ENCODE measurements at places on chromosomes 5 and 9.

DNA sequence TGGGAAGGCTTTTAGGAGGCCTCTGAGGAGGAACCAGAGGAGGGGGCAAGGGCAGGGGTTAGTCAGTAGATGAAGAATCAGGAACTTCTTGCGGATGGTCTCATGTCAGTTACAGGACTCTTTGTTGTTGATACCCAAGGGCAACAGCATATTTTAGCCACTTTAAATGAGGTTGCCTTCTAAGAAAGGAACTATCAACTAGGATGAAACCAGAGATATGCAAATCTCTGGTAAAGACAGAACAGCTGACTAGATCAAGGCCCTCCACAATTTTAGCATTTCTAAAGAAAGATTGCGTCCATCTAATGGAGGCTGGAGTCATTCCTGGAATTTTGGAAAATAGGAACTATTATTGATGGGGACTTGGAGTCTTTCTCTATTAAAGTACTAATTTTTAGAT, 57.7 kb upstream of the KLF4 start:
- DNase-seq = no peak

GRCh38 chr5:3341446-3342240, 254.0 kb upstream of the IRX1 start:
- DNase-seq = no peak

- DNase-seq = no peak
Measured at GRCh38 chr9:33407061-33407460, 4.7 kb upstream of the AQP7 start.

GRCh38 chr5:56454219-56454862, 221.2 kb upstream of the ANKRD55 start:
- DNase-seq = no peak

GRCh38 chr9:4812858-4813257, 20.1 kb downstream of the RCL1 start:
- no peak for DNase-seq

- no peak for DNase-seq
Measured at GRCh38 chr5:124725040-124725434, 21.4 kb downstream of the ZNF608 start.

- no peak for DNase-seq
Measured at GRCh38 chr5:159032656-159033350, 66.9 kb downstream of the EBF1 start.

GRCh38 chr5:10707198-10708142, 53.6 kb downstream of the DAP start:
- no peak for DNase-seq

GRCh38 chr5:163473635-163474243, 13.3 kb downstream of the HMMR start:
- no peak for DNase-seq

- no peak for DNase-seq
Measured at GRCh38 chr9:33178972-33179697, 12.0 kb upstream of the B4GALT1 start.

- no peak for DNase-seq
Measured at GRCh38 chr5:66013906-66014305, 87.5 kb downstream of the ERBIN start.

- DNase-seq = no peak
Measured at GRCh38 chr5:58255970-58256369, 203.9 kb downstream of the PLK2 start.

All from effector memory CD4-positive, alpha-beta T cell (primary cell).